ENCODE measurements at places on chromosomes 16 and 17. TPM values are rescaled to one million over a fixed set of nuclear protein-coding genes. Genes with fewer than 3 reads are reported as not detected.

- DNase-seq = no peak
Observed at GRCh38 chr17:33202021-33202420, 91.1 kb downstream of the ASIC2 start.

DNA sequence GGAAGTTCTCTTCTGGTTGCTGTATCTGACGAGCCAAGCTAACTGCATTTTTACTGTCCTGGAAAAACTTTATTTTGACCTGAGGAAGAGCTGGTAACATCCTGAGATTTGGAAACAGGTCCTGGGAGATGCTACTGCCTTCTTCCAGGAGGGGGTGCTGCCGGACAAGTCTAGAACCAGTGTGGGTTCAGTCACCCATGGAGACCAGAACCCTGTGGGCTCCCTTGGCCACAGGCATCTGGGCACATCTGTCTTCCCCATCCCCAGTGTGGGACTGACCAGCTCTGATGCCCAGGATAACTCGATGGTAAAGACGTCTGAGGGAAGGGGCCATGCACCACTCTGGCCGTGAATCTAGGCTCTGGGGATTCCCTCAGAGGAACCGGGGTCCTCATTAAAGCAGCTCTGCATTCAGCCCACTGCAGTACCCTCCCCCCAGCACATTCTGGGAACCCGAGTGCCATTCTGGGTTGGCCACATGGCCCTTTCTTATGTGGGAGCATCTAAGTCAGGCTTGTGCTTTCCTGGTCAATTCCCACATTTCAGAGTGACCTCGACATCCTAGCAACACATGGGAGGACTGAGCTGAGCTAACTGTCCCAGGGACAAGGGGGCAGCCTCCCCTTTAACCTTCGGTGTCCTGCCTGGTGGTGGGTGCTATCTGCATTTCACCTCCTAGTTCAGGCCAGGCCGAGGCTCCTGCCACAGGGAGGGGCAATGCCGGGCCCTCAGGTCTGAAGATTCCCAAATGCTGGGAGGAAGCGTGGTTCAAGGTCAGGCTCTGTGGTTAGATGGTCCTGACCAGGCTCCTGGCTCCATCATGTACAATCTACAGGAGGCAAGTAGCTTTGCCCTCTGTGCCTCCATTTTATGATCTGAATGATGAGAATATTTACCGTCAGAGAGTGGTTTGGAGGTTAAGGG is 6.4 kb downstream of the C16orf86 start:
- DNase-seq = peak; percentile 72

- DNase-seq = peak; percentile 62
Observed at GRCh38 chr16:46743232-46743719, 4.9 kb downstream of the MYLK3 start.

- DNase-seq = no peak
Observed at GRCh38 chr16:17270683-17271109, 200.1 kb downstream of the XYLT1 start.

DNA sequence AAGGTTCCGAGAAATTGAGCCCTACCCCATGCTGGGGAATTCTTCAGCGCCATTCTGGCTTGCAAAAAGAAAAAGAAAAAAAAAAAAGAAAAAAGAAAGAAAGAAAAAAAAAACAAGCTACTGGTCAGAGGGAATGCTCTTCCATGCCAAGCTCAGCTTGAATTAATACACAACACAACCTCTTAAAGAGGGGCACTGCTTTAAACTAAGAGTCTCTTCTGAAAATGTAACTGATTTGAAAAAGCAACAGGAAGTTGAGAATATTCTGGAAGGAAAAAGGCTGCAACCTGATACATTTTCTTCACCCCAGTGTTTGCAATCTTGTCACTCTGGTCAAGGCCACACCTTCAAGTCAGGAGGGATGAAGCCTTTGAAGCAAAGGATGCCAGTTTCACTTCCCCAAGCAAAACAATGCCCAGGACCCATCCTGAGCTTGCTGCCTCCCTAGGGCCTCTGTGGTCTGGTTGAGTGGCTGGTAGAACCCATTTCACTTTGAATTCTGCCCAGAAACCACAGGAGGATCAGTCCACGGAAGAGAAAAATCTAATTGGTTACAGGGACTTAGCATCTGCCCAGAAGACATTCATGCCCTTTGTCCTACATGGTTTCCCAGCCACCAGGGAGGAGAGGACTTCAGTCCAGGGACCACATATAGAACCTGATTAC is 389.7 kb downstream of the SOX9 start:
- no peak for DNase-seq

DNA sequence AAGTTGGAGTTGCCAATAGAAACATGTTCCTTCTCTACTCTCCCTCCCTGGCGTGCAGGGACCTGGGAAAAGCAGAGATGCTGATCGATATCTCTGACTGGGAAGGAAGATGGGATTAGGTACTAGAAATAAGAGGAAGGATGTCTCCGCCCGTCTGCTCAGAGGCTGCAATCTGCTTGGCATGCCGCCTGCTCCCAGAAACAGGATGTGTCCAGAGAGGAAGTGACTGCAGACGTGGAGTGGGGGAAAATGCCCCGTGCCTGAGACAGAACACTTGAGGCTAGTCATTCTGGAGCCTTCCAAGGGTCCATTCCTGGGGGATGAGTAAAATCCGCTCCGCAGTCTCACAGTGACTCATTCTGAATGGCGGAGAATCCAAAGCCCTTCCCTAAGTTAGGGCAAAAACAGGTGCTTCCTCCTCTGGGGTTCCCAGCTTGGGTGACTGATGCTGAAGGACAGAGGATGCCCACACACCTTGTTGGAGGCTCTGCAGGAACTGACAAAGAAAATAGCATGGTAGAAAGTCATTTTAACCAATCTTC is 45.0 kb upstream of the SMURF2 start:
- peak; percentile 85 for DNase-seq

GRCh38 chr17:8362651-8363332 is 13.7 kb downstream of the KRABD2 start:
- no peak for DNase-seq

DNA sequence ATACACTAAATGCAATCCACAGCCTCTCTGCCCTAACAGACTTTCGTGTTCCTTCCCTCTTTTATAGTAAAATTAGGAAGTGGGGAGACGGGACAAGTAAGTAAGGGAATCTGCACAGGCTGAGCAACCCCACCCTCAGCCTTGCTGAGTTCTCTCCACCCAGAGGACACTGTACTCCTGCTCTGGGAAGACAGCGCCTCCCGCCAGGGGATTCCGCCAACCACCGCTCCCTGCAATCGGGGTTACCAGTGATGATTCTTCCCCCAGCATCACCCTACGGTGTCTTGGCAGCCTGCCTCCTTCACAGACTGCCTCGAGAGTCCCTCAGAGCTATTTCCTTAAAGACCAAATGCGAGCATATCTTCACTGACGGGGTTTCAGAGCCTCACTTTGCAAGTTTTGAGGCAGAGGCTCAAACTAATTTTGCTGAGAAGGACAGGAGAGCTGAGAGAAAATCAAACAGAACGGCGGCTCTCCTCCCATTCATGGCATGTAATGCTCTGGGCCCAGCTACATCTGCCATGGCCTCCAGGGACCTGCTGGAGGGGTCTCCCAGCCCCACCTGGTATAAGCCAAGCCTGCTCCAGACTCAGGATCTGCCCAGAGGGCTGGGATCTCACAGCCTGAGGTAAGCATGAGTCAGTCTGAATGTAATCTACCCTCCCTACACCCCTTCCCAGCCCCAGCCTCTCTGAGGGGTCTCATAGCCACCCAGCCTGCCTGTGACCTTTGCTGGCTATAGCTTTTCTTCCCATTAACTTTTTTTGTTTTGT is 22.7 kb upstream of the ASGR2 start:
- peak; percentile 63 for DNase-seq

DNA sequence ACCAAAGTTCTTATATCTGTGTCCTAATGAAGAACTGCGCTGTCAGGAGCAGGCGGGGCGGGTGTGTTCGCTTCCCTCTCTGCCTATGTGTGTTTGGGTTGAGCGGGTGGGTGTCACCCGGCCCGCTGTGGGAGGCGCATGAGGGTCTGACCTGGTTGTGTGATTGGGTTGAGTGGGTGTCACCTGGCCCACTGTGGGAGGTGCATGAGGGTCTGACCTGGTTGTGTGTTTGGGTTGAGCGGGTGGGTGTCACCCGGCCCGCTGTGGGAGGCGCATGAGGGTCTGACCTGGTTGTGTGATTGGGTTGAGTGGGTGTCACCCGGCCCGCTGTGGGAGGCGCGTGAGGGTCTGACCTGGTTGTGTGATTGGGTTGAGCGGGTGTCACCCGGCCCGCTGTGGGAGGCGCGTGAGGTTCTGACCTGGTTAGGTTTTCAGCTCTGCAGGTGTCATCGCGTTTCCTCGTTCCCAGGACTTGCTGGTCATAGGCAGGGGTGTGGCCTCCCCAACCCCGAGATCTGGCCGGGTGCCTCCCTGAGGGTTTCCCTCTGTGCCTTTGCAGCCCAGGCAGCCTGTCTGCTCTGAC is 69.6 kb upstream of the ZNF750 start:
- DNase-seq = no peak

The ALDH3A1 gene
- polyA plus RNA-seq = not detected

The TVP23A gene
- polyA plus RNA-seq = 0.08 TPM

The TMEM106A gene
- 23.3 TPM for polyA plus RNA-seq

DNA sequence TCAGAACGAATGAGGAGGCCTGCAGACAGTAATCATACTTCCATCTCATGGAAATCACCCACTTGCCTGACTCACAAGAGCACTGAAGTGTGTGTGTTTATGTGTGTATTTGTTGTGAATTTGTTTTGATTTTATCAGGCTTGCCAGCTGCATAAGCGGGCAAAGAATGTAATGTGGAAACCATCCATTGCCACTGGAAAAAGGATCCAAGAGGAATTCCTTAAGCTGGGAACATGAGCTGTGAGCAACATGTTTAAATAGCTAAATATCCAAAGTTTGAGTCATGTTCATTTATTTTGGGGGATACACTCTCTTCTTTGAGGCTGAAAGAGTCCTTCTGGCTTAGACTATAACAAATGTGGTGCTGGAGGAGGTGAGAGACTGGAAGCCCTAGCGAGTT is 198.4 kb upstream of the TBX2 start:
- no peak for DNase-seq

The SLC25A11 gene
- 111 TPM for polyA plus RNA-seq

The PDIA2 gene
- polyA plus RNA-seq = not detected
